ENCODE measurements at places on chromosomes 2 and 18.

DNA sequence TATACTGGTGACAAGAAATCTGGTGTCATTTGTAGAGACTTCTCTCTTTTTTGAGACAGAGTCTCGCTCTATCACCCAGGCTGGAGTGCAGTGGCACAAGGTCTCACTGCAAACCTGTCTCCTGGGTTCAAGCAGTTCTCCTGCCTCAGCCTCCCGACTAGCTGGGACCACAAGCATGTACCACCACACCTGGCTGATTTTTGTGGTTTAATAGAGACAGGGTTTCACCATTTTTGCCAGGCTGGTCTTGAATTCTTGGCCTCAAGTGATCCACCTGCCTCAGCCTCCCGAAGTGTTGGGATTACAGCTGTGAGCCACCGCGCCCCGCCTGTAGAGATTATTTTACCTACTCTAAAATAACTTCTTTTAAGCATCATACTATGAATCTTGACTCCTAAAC, 6.5 kb downstream of the HNRNPLL start:
- no peak for DNase-seq

DNA sequence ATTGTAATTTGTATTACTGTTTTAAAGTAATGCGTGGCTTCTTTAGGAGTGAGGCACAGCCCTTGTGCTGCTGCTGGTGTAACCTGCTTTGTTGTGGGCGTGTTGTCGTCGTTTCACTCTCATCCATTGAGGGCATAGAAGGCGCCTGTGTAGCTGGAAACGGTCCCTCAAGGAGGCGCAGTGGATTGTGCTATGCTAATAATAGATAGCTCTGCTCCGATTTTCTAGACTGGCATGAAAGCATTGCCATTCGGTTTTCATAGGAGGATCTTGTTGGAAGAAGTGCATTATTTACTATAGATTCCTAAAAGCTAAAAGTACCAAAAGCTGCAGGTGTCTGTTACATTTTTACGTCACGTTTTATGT, 17.9 kb downstream of the RAB12 start:
- DNase-seq, result no peak

DNA sequence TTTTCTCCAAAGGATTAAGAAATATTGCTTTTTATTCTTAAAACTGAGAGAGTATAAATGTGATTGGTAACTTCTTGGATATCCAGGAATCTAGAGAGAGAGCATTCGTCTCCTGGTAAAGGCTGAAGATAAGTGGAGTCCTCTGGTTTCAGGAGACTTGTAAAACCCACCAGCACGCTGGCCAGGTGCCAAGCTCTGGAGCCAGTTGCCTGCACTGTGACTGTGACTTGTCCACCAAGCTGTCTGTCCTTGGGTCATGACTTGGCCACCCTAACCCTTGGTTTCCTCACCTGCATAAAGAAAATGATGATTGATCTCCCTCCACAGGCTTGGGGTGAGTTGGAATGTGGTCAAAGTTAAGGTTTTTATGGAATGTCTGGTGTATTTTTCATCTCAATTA, 185.4 kb upstream of the NCKAP5 start:
- DNase-seq, result no peak

- DNase-seq, result no peak
These were observed 55.4 kb downstream of the KLF7 start for GRCh38 chr2:207110310-207110709.

Measured in NCI-H226 (cell line).